ENCODE measurements at places on chromosomes 16 and 17.

DNA sequence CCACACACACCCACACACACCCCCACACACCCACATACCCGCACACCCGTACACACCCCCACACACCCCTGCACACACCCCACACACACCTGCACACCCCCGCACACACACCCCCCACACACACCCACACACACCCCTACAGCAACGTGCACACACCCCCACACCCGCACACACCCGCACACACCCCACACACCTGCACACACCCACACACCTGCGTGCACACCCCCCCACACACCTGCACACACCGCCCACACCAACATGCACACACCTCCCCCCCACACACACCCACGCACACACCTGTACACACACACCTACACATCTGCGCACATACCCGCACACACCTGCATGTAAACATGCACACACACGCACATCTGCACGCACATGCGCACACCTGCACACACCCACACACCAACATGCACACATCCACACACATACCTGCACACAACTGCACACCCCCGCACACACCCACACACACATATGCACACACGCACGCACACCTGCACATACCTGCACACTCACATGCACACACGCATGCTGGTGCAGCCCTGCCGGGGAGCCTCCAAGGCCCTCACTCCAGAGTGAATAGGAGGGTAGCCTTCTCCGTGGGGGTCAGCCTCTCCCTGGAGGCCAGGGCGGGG, 7.5 kb downstream of the ASPSCR1 start:
- DNase-seq: no peak

- no peak for DNase-seq
Measured at GRCh38 chr17:57032343-57032742, 52.7 kb upstream of the AKAP1 start.

- DNase-seq: no peak
Measured at GRCh38 chr16:85911251-85911930, 12.4 kb downstream of the IRF8 start.

GRCh38 chr17:43578699-43579565, 32.8 kb upstream of the ETV4 start:
- peak; percentile 0 for DNase-seq

GRCh38 chr17:74342224-74342623, 16.2 kb downstream of the KIF19 start:
- no peak for DNase-seq

- no peak for DNase-seq
Measured at GRCh38 chr17:81199482-81199830, 23.3 kb downstream of the CEP131 start.

GRCh38 chr16:65301029-65301428, 179.2 kb upstream of the CDH11 start:
- DNase-seq: no peak

DNA sequence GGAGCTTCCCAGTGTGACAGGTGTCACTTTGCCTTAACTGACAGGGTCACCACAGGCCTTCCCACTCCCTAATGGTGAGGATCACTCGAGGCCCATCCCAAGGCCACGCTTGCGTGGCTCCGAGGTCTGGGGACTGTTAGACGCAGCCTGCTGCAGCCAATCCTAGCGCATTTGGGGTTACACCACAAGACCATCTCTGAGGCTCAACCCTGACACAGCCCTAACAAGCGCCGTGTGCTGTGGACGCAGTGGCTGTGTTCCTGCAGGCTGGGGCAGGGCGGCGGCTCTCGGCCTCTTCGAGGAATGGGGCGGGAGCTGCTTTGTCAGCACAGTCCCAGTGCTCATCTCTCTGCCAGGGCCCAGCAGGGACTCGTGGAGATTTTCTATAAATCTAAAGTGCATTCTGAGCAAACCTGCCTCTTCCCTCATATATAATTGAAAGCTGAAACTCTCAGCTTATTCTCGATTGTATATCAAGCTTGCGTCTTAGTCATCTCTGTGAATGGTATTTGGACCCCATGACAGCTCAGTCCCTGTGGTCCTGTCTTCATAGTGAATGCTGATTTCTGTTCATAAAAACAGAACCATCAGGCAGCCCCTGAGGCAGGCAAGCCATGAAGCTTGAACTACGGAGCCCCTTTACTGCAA, 65.8 kb upstream of the CHMP6 start:
- DNase-seq: no peak

- DNase-seq: no peak
Measured at GRCh38 chr17:78599419-78599818, 22.2 kb upstream of the DNAH17 start.

GRCh38 chr17:2692781-2693135, 18.8 kb downstream of the CLUH start:
- no peak for DNase-seq

- DNase-seq: no peak
Measured at GRCh38 chr16:57976331-57976796, 5.4 kb upstream of the CNGB1 start.

- no peak for DNase-seq
Measured at GRCh38 chr17:70905796-70906195, 736.5 kb downstream of the KCNJ2 start.

GRCh38 chr17:29138184-29138955, 41.8 kb downstream of the MYO18A start:
- no peak for DNase-seq

DNA sequence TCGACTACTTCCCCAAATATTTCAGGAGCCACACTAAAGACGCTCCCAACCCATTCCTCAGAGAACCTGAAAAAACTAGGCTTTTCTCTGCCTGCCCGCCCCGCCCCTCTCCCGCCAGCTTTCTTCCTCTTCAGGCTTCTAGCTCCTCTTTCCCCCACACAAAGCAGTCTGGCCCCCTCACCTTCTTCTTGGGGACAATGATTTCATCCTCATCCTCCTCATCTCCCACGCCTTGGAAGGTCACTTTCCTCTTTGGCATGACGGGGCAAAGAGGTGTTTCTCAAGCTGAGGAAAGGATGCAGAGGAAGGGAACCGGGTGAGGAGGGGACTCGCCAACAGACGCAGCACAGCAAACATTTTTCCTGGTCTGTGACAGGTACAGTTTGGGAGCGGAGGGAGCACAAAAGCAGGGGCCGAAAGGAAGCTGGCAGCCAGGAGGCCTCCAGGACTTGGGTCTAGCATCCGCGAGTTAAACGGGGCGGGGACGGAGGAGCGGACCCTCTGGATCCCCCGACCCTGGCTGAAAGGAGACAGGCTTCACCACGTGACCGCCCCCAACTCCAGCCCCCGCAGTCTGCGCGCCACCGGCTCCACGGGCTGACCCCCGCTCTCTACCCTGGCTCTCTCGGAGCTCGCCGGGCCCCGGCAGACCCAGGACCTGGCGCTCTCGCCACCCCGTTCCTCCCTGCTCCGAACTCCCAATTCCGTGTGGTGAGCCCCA, 525 bp downstream of the CD2BP2 start:
- DNase-seq: no peak

DNA sequence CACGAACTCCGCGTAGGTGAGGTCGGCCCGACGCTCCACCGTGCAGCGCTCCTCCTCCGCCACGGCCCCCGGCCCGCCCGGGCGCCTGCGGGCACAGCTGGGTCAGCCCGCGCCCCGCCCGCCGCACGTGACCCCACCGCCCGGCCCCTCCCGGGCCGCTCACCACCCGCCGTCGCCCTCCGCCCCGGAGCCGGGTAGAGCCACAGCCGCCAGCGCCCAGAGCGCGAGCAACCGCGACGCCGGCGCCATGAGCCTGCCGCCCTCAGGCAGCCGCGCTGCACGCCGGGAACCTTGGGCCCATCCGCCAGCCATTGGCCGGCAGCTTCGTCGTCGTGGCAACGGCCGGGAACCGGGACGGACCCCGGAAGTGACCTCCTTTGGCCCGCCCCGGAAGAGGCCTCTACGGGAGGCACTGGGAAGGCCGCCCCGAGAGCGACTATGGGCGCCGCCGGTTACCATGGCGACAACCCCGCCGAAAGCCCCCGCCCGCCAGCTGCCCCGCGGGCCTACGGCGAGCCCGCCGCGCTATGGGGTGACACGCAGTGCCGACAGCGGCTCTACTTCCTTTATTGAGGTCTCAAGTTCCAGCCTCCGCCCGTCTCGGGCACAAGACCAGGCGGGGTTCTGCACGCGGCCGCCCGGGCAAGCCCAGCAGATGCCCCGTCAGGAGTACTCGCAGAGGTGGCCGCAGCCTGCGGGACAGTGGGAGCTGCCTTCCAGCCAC, at the start of gene JMJD8:
TSS of gene JMJD8 (minus strand) at position 264 of the 724 bp plus-strand sequence. CDS start at position 249, 15 bp downstream.
- DNase-seq: peak; percentile 97

DNA sequence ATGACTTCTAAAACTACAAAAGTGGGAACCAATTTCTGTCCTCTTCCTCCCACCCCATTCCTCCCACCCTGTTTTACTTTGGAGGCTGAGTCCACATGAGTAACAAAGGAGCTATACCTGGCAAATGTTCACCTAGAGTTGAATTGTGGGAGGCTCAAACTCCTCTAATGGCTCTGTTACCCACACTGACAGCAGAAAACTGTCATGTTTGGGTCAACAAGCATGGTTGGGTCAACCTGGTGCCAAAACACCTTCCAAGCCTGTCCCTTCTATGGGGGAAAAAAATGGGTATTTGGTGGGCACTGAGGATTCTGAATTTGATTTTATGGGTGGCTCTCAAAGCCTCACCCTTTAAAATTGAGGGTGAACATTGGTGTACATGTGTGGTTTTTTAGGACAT, 12.0 kb upstream of the HOXB13 start:
- no peak for DNase-seq

DNA sequence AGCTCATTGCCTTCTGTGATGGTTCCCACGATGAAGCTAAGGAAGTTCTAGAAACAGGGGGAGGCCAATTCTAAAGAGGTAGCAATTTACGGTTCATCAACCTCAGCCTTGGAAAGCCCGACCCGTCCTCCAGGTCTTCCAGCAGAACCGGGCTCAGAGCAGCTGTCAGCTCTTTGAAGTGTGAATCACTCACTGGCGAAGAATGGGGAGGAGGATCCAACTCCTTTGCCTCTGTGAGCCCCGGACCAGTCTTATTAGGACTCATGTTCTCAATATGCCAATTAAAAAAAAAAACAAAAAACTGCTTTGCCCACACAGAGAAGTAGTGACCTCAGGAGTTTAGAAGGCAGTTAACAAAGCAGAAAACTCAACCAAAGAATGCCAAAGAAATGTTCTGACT, 31.4 kb downstream of the STX8 start:
- no peak for DNase-seq

- peak; percentile 53 for DNase-seq
Measured at GRCh38 chr16:361872-362701, 8.3 kb downstream of the MRPL28 start.

- DNase-seq: no peak
Measured at GRCh38 chr17:41583137-41584127, 3.3 kb downstream of the KRT14 start.

DNA sequence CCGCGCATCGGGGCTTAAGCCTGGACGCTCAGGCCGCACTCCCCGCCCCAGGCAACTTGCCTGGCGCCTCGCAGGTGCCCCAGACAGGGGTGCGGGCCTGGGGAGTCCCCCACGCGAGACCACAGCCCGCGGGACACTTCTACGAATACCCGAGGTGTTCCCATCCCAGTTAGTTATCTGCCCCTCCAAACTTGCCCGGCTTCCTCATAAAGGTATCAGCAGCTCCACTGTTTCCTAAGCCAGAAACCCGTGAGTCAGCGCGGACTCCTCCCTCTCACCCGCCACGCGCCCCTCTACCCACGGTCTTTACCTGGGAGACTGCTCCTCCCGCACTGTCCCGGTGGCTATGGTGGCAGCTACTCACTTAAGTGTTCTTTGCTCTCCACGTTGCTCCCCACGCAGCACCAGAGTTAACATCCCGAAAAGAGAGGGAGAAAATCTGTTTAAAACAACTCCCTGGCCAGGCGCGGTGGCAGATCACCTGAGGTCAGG, 1.0 kb upstream of the CREBBP start:
- no peak for DNase-seq

DNA sequence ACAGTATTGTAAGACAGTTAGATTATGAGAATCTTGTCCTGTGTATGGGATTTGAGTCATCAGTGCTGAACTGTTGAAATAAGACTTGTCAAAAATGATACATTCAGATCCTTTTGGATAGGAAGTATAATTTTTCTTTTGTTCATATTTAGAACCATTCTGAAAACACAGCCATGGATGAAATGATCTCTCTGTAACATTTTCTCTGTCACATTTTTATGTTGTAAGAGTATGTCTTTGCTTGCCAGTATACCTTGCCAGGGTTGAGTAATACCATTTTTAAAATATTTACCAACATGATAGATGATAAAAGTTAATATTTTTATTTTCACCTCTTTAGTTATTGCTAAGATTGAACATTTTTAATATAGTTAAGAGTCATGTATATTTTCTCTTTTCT, 45.0 kb downstream of the NSRP1 start:
- no peak for DNase-seq

- DNase-seq: no peak
Measured at GRCh38 chr16:21946889-21947635, 6.1 kb upstream of the UQCRC2 start.

DNA sequence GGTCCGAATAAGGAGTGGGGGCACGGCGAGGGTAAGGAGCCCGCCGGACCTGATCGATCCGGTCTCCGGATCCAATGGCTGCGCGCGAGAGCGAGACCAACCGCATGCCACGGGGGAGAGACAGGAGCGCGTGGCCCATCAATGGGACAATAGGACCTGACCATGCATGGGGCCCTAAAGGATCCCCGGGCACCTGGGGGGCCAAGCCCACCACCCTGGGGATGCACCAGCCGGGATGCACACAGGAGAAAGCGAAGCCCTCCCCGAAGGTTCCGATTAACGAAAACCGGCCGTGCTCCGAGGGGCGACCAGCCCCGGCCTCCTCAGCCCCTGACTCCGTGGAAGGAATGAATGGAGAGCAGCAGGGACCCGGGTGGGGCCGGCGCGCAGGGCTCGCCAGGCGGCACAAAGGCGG, 525 bp downstream of the JPT1 start:
- DNase-seq: no peak

- no peak for DNase-seq
Measured at GRCh38 chr17:30796016-30796415, 28.5 kb downstream of the CRLF3 start.

DNA sequence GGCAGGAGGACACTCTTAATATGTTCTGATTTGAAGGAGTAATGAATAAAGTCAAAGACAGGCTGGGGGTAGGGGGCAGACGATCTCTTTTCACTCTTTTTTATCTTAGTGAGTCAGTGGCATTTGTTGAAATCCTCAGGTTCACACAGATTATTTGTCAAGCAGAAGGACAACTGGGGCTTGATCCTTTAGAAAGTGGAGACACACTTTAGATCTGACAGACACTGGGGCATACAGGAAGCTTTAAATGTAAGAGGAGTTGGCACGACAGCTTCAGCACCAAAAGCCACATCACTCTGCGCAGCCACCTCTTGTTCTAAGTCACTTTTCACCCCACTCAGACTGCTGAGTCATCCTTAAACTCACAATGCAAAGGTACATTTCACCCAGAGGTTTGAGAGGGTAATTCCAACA, 121.5 kb downstream of the STXBP4 start:
- no peak for DNase-seq

GRCh38 chr16:74577882-74578366, 29.0 kb downstream of the GLG1 start:
- DNase-seq: no peak

GRCh38 chr16:27205423-27206065, 2.2 kb downstream of the KDM8 start:
- DNase-seq: no peak

- no peak for DNase-seq
Measured at GRCh38 chr16:85395913-85396878, 216.9 kb upstream of the GSE1 start.
